Activated CD4-positive, CD25-positive, alpha-beta regulatory T cell treated with anti-CD3 and anti-CD28 coated beads, Interleukin-2, amount 50 U/mL, for 16 hours (primary cell): ENCODE measurements at places on chromosomes 11 and 22.

GRCh38 chr22:39583066-39583667 lies 12.6 kb downstream of the CACNA1I start:
- no peak for DNase-seq

- no peak for DNase-seq
These were observed 197.6 kb upstream of the SYN3 start for GRCh38 chr22:33255791-33256190.

GRCh38 chr22:30027169-30027568 lies 53.1 kb upstream of the HORMAD2 start:
- DNase-seq = no peak

GRCh38 chr11:73237471-73238290 lies 19.6 kb downstream of the P2RY2 start:
- no peak for DNase-seq

GRCh38 chr11:17462940-17463339 lies 13.7 kb downstream of the ABCC8 start:
- DNase-seq = no peak

DNA sequence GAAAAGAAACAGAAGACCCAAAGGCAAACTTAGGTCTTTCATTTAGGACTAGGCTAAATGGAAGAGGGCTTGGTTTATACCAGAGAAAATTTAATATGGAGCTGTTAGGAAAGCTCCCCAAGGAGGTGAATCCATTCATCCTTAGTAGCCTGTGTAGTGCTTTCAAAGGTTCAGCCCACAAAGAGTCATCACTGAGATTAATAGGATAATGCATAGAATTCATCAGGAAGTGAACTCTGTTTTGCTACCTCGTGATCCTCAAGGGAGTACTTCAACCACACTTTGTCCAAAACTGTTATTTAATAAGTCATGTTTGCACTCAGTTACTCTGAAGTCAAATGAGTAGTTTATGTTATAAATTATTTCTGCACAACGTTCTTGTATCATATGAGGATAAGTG lies 43.3 kb upstream of the MMP7 start:
- no peak for DNase-seq

DNA sequence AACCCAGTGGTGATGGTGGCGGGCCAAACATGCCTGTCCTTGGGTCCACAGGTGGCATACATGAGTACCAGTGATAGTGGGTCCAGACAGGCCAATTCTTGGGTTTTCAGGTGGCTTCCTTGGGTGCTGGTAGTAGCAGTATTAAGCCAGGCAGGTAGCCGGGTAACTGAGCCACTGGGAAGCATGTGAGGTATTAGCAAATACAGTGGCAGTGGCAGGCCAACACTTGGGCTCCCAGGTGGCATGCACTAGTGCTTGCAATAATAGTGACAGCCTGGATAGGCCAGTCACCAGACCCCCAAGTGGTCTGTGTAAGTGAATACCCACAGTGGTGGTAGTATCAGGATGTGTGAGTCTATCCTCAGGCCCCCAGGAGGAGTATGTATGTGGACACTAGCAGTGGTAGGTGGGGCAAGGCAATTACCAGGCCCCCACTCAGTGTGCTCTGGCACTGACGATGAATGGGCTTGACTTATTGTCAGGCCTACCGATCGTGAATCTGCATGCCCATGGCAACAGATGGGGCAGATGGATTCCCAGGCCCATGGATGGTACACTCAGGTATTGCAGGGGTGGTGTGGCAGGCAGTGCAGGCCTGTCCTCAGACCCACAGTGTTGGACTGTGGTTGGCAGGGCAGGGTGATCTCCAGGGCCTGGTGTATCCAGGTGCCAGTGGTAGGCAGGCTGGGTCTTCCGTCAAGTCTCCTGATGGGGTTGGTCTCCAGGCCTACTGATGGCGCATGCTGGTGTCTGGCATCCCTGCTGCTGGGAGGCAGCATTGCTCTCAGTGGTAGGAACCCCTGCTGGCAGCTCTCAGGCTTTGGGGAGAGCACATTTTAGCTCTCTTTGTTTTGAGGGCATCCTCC lies 840.7 kb downstream of the FAM181B start:
- no peak for DNase-seq
